ENCODE measurements at places on chromosomes 7 and 10. TPM values are rescaled to one million over a fixed set of nuclear protein-coding genes. Genes with fewer than 3 reads are reported as not detected.

Gene IL2RA
- total RNA-seq, result 4.3 TPM

DNA sequence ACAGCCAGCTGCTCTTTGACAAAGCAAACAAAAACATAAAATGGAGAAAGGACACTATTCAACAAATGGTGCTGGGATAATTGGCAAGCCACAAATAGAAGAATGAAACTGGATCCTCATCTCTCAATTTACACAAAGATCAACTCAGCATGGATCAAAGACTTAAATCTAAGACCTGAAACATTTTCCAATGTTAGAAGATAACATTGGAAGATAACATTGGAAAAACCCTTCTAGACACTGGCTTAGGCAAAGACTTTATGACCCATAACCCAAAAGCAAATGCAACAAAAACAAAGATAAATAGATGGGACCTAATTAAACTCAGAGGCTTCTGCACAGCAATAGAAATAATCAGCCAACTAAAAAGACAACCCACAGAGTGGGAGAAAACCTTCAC, 425.7 kb upstream of the SEMA3D start:
- H3K27me3 ChIP-seq, result no peaks in the 10 kb centered on the region
- no peak overlapping the region for H3K27ac ChIP-seq
- no peak for DNase-seq
- H3K4me3 ChIP-seq, result no peak overlapping the region
- H3K4me1 ChIP-seq, result no peaks in the 10 kb centered on the region

GRCh38 chr10:30784897-30785605, 155.5 kb upstream of the LYZL2 start:
- no peaks in the 10 kb centered on the region for H3K27me3 ChIP-seq
- H3K27ac ChIP-seq, result peak overlapping the region; percentile 97
- peak overlapping the region; percentile 83 for H3K4me3 ChIP-seq
- no peaks in the 10 kb centered on the region for H3K36me3 ChIP-seq
- peaks cover 14% of the 10 kb centered on the region for H3K4me1 ChIP-seq

- no peak overlapping the region for H3K27ac ChIP-seq
- H3K4me1 ChIP-seq, result no peaks in the 10 kb centered on the region
- DNase-seq, result no peak
- H3K36me3 ChIP-seq, result no peaks in the 10 kb centered on the region
- H3K27me3 ChIP-seq, result no peaks in the 10 kb centered on the region
- no peak overlapping the region for H3K4me3 ChIP-seq
Observed at GRCh38 chr10:104681485-104681884, 40.4 kb downstream of the SORCS3 start.

DNA sequence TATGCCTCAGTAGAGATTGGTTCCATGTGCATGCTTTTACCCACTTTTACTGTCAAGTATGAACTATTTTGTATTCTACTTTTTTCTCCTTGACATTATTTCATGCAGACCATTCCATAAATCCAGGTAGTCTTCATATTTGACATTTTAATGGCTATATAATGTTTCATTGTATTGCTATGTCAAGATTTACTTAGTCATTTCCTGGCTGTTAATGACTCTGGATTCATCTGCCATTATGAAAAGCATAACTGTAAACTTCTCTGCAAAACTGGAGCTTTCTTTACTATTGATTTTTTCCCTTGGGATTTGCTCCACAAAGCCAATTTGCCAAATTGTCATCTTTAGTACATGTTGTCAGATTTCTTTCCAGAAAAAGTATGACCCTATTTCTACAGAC, 6.8 kb upstream of the MSRB2 start:
- DNase-seq, result no peak
- no peak overlapping the region for H3K4me3 ChIP-seq
- no peaks in the 10 kb centered on the region for H3K36me3 ChIP-seq
- H3K4me1 ChIP-seq, result no peaks in the 10 kb centered on the region
- no peaks in the 10 kb centered on the region for H3K27me3 ChIP-seq
- H3K27ac ChIP-seq, result no peak overlapping the region

GRCh38 chr7:112937651-112938415, 147.6 kb upstream of the TMEM168 start:
- H3K36me3 ChIP-seq, result peaks cover 6% of the 10 kb centered on the region
- H3K27ac ChIP-seq, result peak overlapping the region; percentile 49
- DNase-seq, result no peak
- no peaks in the 10 kb centered on the region for H3K27me3 ChIP-seq
- peaks cover 21% of the 10 kb centered on the region for H3K4me1 ChIP-seq

DNA sequence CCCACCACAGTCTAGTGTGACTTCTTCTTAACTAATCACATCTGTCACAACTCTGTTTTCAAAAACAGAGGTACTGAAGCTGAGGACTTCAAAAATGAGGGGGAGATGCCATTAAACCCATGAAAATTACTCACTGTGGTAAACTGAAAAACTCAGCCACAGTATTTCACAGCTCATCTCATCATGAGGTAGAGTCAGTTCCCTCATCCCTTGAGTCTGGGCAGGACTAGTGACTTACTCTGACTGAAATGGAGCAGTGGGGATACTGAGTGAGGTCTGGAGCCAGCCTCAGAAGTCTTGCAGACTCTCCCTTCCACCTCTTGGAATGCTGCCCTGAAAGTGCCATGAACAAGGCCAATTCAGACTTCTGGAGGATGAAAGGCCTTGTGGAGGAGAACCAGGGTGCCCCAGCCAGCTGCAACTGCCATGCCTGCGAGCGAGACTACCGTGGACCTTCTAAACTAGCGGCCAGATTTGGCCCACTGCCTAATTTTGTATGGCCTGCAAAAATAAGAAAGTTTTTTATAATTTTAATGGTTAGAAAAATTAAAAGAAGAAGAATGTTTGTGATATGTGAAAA, 24.7 kb upstream of the ANKRD1 start:
- no peaks in the 10 kb centered on the region for H3K4me1 ChIP-seq
- H3K27me3 ChIP-seq, result no peaks in the 10 kb centered on the region
- H3K27ac ChIP-seq, result no peak overlapping the region

- no peaks in the 10 kb centered on the region for H3K36me3 ChIP-seq
- H3K27me3 ChIP-seq, result no peaks in the 10 kb centered on the region
- H3K27ac ChIP-seq, result no peak overlapping the region
- DNase-seq, result no peak
- H3K4me1 ChIP-seq, result no peaks in the 10 kb centered on the region
Observed at GRCh38 chr7:119256446-119257131, 1016.4 kb upstream of the KCND2 start.

GRCh38 chr7:73823257-73823656, 7.5 kb upstream of the CLDN4 start:
- no peaks in the 10 kb centered on the region for H3K27me3 ChIP-seq
- no peak overlapping the region for H3K27ac ChIP-seq
- H3K4me3 ChIP-seq, result no peak overlapping the region
- DNase-seq, result no peak

GRCh38 chr10:102016416-102016815, 39.6 kb downstream of the ARMH3 start:
- no peaks in the 10 kb centered on the region for H3K27me3 ChIP-seq
- peaks cover 74% of the 10 kb centered on the region for H3K36me3 ChIP-seq
- H3K27ac ChIP-seq, result no peak overlapping the region
- DNase-seq, result no peak
- H3K4me3 ChIP-seq, result no peak overlapping the region

- no peaks in the 10 kb centered on the region for H3K4me1 ChIP-seq
- no peak overlapping the region for H3K4me3 ChIP-seq
- no peak for DNase-seq
- H3K27ac ChIP-seq, result no peak overlapping the region
Observed at GRCh38 chr10:88288320-88289059, 294.6 kb downstream of the RNLS start.
